ENCODE measurements at places on chromosomes 7 and 10.

DNA sequence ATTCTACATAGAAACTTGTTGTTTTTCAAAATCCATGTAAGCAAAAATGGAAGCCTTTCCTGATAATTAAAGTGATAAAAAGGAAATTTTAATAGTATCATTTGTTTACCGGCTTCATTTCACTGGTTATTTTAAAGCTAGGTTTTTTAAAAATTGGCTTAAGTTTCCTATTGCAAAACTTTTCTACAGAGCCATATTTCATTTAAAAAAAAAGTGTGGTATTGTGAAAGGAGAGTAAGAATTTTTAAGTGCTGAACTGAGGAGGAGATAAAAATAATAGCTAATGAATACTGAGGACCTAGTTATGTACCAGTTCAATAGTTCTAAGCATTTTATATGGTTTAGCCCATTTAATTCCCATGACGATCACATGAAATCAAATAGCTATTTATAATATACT, 172.2 kb upstream of the COL1A2 start:
- no peak for DNase-seq

DNA sequence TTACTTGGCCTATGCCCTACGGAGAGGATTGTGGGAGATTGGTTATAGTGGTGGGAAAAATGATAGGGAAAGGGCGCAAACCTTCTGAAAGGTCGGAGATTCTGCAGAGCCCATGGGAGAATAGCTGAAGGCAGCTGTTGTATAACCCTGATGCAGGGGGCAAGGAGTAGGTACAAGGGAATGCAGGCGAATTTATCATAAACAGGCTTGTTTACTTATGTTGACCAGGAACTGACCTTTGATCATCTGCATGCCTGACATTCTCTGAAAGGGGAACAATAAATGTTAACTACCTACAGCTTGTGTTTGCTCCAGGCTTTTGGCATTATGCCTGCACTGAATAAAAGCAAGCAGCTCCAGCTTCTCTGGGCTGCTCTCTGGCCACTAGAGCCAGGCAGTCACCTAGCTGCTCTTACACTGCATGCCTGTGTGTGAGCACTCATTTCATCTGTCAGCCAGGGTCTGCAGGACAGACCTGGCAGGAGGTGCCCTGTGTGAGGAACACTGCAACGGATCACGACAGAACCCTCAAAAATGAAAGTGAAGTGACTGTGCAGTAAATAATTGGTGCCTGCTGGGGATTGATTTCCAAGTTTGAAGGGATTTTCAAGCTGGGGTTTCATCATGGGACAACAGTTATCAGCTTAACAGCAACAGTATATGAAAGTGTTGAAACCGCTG, 31.1 kb upstream of the ABCA13 start:
- DNase-seq: no peak

- no peak for DNase-seq
Observed at GRCh38 chr7:100515072-100515532, 23.9 kb upstream of the AGFG2 start.

- DNase-seq: no peak
Observed at GRCh38 chr7:133478591-133479135, 225.8 kb downstream of the EXOC4 start.

- no peak for DNase-seq
Observed at GRCh38 chr7:1557771-1558170, 1.8 kb upstream of the TMEM184A start.

- DNase-seq: no peak
Observed at GRCh38 chr10:53748319-53748718, 975.7 kb upstream of the MBL2 start.

GRCh38 chr7:96430356-96430755, 108.5 kb upstream of the SLC25A13 start:
- no peak for DNase-seq

GRCh38 chr10:34549953-34550352, 265.1 kb downstream of the PARD3 start:
- no peak for DNase-seq

DNA sequence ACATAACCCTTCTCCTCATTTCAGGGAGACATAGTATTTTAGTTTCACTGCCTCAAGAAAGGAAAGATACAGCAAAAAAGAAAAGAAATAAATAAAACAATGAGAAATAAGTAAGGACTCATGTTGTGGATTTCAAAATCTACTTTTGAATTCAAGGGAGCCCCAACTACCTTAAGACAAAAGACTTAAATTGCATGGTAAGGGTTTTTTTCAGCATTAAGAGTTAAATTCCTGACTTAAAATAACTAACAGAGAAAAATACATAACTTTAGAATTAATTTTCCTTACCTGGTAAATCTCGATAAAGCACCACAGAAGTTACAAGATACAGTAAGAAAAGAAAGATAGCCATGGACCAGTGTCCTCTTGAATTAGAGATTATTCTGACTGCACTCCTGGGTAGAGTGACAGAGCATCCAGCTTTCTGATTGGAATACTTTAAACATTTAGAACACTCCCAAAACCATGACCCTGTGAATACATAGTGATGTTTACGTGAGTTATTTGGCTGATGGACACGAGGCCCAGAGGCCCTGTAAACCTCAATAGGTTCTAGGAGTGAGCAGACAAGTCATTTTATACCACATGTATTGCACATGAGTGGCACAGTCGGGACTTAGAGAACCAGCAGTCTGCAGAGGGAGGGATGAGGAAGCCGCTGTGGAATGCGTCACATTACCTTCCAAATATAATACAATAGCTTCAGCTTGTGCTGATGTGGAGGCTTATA, 292.5 kb upstream of the SEMA3C start:
- DNase-seq: no peak

- DNase-seq: no peak
Observed at GRCh38 chr7:130386876-130387275, 6.6 kb downstream of the CPA1 start.

DNA sequence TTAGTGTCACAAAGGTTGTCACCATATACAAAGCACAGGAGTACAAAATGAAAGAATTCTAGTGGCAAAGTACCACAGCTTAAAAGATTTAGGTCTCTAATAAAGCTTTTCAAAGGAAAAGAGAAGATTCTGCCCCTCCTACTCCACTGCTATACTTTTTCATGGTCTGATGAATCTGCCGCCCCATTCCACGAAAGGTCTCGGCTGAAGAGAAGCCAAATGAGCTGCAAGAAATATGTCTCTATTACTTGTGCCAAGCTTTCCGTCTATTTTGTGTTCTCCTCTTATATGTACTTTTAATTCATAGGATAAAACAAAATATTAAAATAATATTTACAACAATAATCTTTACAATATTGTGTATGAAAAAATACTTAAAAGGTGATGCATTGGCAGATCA, 222.6 kb downstream of the ANK3 start:
- DNase-seq: no peak

- DNase-seq: no peak
Observed at GRCh38 chr10:10644676-10645385, 372.8 kb upstream of the CELF2 start.

DNA sequence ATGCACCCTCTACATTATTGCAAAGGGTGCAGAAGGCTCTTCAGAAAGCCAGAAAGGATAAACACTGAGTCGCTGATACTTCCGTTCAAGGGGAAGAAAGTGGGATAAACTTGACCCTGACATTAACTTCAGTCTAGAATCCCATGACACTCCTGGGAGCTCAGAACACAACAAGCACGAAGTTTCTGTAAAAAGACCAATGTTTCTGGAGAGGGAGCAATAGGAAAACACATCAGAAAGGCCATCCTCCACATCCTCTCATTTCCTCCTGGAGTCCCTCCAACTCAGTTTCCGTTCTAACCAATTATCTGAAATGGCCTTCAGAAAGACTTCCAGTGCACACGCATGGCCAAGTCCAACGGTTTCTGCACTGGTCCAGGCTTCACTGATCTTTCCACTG, 113.5 kb downstream of the SORBS1 start:
- no peak for DNase-seq

- DNase-seq: no peak
Observed at GRCh38 chr7:94052398-94053180, 48.4 kb upstream of the BET1 start.

- DNase-seq: no peak
Observed at GRCh38 chr10:44426247-44427034, 41.5 kb upstream of the CXCL12 start.

- no peak for DNase-seq
Observed at GRCh38 chr10:34906067-34906965, 91.2 kb upstream of the PARD3 start.

- DNase-seq: no peak
Observed at GRCh38 chr7:84509522-84509921, 314.9 kb upstream of the SEMA3A start.

GRCh38 chr7:41197769-41198168, 505.1 kb downstream of the INHBA start:
- no peak for DNase-seq

GRCh38 chr7:46244757-46245156, 323.7 kb upstream of the IGFBP3 start:
- DNase-seq: no peak

DNA sequence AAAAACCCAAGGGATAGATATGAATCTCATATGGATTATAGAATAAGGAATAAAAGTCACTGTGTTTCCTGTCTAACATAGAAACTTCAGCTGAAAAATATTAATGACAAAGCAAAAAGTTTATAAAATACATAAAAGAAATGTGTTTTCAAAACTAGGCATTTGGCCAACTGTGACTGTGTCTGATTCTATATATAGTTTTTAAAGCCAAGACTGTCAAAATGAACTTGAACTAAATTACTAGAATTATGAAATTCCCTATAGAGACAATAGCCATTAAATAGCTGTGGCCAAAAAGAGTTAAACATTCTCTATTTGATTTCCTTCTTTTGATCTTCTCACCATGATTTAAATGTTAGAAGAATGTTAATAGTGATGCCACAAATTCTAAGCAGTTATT, 311.2 kb upstream of the SEMA3D start:
- no peak for DNase-seq

- no peak for DNase-seq
Observed at GRCh38 chr7:124250297-124251034, 217.6 kb upstream of the TMEM229A start.

- no peak for DNase-seq
Observed at GRCh38 chr10:42876476-42876875, 93.9 kb downstream of the BMS1 start.

- DNase-seq: no peak
Observed at GRCh38 chr10:114955984-114956383, 18.0 kb downstream of the TRUB1 start.

DNA sequence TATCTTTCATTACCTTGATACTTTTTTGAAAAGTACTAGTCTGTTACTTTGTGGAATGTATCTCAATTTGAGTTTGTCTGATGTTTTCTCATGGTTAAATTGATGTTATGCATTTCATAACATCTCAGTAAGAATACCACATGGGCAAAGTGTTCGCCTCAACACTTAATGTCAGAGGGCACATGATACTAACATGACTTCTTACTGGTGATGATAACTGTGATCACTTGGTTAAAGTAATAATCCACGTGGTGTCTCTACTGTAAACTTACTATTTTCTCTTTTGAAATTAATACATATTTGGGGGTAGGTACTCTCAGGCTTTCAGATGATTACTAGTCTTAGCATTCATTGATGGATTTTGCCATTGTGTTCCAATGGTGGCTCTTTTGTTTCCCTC, 2.2 kb downstream of the SDHAF3 start:
- DNase-seq: no peak

- DNase-seq: peak; percentile 12
Observed at GRCh38 chr10:133388236-133388972, 5.6 kb upstream of the MTG1 start.

- no peak for DNase-seq
Observed at GRCh38 chr10:101411598-101411997, 57.6 kb downstream of the BTRC start.

- no peak for DNase-seq
Observed at GRCh38 chr7:76292213-76292573, 10.3 kb upstream of the HSPB1 start.

DNA sequence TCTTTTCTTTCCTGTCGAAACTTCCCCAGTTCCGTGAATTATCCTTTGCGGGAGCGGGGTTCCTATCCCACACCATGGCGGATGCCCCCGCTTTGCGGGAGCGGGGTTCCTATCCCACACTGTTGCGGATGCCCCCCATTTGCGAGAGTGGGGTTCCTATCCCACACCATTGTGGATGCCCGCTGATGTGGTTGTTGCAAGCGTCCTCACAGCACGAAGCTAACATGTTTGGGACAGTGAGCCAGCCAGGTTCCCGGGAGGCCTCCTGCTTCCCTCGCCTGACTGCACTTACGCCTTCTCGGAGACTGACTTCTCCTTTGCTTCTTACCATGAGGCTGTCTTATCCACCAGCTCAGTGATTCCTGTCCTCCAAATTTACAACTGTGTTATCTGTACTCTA, 134.7 kb downstream of the VIPR2 start:
- DNase-seq: no peak

DNA sequence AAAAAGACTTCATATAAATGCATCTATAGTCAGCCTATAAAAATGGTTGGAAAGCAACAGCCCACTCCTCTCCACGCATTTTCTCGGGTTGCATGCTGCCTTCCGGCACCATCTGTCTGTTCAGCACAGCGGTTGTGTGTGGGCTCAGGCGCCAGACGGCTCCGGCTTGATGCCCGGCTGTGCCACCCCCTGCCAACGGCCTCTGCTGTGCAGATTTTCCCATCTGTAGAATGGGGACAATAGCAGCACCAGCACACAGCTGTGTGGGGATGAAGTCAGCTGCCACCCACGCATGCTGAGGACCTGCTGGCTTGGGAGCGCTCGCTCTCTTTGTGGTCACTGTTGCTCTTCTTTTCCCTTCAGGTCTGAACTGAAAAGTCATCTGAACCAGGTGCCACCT, 19.5 kb downstream of the PRKAG2 start:
- DNase-seq: peak; percentile 59

DNA sequence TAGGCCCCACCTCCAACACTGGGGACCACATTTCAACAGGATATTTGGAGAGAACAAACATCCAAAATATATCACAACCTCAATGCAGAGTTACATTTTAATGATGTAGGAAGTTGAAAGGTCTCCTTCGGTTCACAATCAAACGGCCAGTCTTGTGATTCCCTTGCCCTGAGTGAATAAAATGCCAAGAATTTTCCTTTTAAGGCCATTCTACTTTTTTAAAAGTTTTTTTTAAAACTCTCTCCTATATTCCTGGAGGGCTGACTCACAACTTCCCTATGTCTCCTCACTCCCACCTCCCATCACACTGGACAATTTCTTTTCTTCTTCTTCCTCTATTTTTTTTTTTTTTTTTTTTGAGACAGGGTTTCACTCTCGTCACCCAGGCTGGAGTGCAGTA, 693.6 kb upstream of the AUTS2 start:
- DNase-seq: no peak

- no peak for DNase-seq
Observed at GRCh38 chr7:121433775-121434174, 37.7 kb upstream of the FAM3C start.
